GM04503 (cell line): ENCODE measurements at places on chromosomes 5 and 9.

GRCh38 chr5:122089096-122090013 is 11.3 kb upstream of the LOX start:
- peak; percentile 88 for DNase-seq

GRCh38 chr9:96858670-96859069 is 4.4 kb upstream of the ZNF782 start:
- no peak for DNase-seq

DNA sequence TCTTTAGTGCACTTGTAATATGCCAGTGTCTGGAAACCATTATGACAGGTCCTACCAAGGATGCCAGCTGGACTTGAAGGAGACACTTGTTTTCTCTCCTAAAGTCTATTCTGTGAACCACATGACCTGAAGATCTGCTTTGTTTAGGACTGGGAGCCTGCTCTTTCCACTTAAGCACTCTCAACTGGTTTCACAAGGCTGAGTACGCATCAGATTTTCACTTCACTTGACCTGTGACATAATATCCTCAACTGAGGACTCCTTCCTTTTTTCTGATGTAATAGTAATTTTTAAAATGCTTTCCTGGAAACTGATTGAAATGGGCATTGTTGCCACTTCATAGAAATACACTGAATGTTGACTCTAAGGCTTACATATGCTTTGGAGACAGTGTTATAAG is 52.2 kb downstream of the PDE8B start:
- DNase-seq, result no peak

- no peak for DNase-seq
Observed at GRCh38 chr5:106262395-106262794, 1408.3 kb downstream of the EFNA5 start.

GRCh38 chr5:65704621-65705239 is 17.2 kb downstream of the SGTB start:
- no peak for DNase-seq

GRCh38 chr5:127705120-127705892 is 2.1 kb downstream of the CCDC192 start:
- peak; percentile 21 for DNase-seq

GRCh38 chr5:165538065-165538464 is 2032.6 kb downstream of the MAT2B start:
- no peak for DNase-seq

DNA sequence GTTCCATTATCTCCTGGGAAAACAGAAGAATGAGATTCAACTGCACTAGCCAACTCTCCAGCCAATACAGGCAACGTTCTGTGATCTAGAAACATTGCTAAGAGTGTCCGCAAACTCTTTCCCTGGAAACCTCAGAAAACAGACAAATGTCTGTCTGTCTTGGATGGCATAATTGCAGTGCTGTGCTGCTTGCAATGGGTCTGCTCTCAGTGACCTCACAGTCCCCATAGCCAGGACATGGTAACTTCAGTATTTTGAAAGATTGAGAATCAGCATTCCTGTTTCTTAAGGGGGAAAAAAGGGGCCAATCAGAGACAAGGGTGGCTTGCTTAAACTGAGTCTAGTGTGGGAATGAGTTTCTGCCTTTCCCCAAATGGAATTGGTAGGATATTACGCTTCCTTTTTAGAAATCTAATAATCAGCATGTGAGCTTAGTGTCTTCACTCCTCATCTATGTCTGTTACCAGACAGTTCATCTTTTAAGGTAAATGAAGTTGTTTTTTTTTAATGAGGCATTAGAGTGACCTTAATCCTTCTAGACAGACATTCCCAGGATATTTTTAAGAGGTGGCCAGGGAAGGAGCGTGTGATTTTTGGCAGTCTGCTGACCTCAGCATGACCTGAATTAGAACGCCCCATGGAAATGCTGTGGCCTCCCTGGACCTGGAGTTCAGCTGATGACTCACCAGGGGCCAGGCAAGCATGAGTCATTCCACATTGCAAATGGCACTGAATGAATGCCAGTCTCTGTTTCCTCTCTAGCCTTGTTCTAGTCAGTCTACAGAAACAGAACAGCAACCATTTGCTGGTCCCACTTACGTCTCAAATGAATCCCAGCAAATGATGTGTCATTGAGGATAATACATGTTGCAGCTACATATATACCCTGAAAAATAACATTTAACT is 210.2 kb upstream of the ACTBL2 start:
- peak; percentile 78 for DNase-seq

DNA sequence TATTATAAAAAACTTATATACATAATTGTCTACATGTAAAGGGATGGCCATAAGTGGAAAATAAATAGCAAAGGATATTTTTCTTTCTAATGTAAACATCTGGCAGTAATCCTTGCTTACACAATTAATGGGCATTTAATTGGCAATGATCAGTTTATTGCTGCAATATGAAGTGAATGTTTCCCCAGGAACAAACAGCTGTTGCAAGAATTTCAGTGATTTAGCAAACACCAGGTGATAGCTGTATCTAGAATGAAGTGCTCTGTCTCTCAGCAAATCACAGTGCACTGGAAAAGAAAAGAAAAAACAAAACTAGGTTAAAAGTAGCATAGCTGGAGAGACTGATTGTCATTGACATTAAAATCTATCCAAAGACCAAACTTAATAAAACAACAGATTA is 594.5 kb upstream of the ARRDC3 start:
- DNase-seq, result no peak

- no peak for DNase-seq
Observed at GRCh38 chr5:115430374-115430773, 114.2 kb downstream of the FEM1C start.

- no peak for DNase-seq
Observed at GRCh38 chr5:136021016-136021405, 7.8 kb upstream of the TGFBI start.

GRCh38 chr9:89185980-89186379 is 7.4 kb upstream of the SHC3 start:
- DNase-seq, result no peak
